ENCODE measurements at places on chromosomes 4 and X. TPM values are rescaled to one million over a fixed set of nuclear protein-coding genes. Genes with fewer than 3 reads are reported as not detected.

Gene CT47B1
- total RNA-seq: not detected

Gene MAGEB16
- not detected for total RNA-seq

Gene SPP1
- 1.3 TPM for total RNA-seq

Gene SLC25A5
- total RNA-seq: 128 TPM

Gene NKX6-1
- total RNA-seq: not detected

Gene KLKB1
- not detected for total RNA-seq

Gene F9
- not detected for total RNA-seq

Gene UGT8
- total RNA-seq: not detected

Gene IGFBP7
- total RNA-seq: 405 TPM

Gene PABPC1L2B
- total RNA-seq: not detected

Gene GLRB
- 10.2 TPM for total RNA-seq

Gene AFF2
- under 0.01 TPM for total RNA-seq

Gene NEUROG2
- not detected for total RNA-seq

Gene VAMP7
- 32.5 TPM for total RNA-seq

Gene TKTL2
- total RNA-seq: not detected

Gene DKK2
- 0.09 TPM for total RNA-seq

Gene PRSS12
- 34.1 TPM for total RNA-seq

Gene RNF212
- total RNA-seq: 0.28 TPM

Gene C4orf50
- total RNA-seq: not detected

Gene CDKL2
- 0.55 TPM for total RNA-seq

Gene SLC2A9
- total RNA-seq: 4.3 TPM

Gene CT47C1
- not detected for total RNA-seq

Data from smooth muscle cell of bladder (primary cell).